ENCODE measurements at places on chromosomes 16 and 17.

DNA sequence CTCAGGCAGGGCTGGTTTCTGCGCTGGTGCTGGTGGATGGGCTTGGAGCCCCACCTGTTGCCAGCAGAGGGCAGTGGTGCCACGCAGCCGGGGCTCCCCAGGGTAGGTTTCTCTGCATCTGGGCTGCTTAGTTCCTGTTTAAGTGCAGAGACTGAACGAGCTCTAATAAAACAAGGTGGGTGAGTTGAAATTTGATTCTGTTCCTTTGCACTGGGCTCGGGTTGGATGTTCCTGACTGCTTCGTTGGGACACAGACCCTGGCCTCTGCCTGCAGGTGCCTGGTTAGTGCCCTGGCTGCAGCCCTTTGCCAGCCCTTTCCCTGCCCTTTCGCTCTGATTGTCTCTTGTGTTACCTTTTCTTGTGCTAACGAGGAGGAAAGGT, 30.0 kb downstream of the TBCD start:
- peak; percentile 82 for DNase-seq

GRCh38 chr17:929586-929985, 50.0 kb downstream of the NXN start:
- no peak for DNase-seq

DNA sequence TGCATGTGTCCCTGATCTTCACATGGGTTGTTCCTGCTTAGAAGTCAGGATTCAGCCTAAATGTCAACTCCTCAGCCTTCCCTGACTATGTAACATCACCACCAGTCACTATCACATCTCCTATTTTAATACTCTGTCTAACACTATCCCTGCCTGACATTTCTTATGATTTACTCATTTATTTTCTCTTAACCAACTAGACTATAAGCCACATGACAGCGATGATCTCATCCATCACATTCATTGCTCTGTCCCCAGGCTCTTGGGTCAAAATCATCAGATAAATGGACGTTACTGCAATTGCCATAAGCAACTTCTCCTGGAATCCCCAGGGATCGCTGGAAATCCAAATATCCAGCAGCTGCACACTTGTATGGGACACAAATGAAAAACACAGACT, 15.7 kb downstream of the CDRT4 start:
- no peak for DNase-seq

GRCh38 chr17:35808240-35808961, 883 bp upstream of the TAF15 start:
- no peak for DNase-seq

- no peak for DNase-seq
Measured at GRCh38 chr16:26365161-26365940, 673.6 kb downstream of the HS3ST4 start.

GRCh38 chr16:56513972-56514371, 5.9 kb downstream of the BBS2 start:
- peak; percentile 5 for DNase-seq

DNA sequence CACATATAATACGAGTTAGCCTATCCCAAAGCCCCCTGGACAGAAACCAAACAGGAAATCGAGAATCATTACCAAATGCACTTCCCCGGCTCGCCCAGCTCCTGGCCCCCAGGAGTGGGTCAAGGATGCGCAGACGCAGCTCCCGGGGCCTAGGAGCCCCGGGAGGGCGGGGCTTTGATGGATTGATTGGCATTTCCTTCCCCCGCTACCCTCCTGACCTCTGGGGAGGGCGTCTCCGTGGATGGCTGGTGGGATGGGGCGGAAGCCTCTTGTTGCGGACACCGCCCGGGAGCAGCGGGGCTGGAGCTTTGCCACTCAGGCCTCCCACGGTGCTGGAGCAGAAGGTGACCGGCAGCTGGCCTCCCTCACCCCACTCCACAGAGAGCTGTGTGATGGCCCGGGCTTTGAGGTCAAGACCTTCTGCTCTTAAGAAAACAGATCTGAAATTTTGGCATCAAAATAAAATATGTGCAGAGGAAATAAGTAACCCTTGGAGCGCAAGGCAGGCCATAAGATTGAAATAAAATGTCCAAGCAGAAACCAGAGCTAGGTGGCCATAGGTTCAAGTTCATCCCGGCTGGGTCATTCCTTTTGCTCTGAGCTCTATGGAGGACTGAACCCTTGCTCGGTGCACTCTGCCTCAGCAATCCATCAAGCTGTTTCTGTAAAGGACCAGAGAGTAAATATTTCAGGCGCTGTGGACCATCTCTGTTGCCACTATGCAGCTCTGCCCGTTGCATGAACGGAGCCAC, 262.3 kb downstream of the SOX9 start:
- no peak for DNase-seq

All from stimulated activated CD8-positive, alpha-beta memory T cell treated with anti-CD3 and anti-CD28 coated beads, Interleukin-7, amount 100 ng/mL, for 1 hour (primary cell).